Esophagus squamous epithelium (tissue), 5 donors: ENCODE measurements at places on chromosomes 6 and 20.

GRCh38 chr20:8304124-8304816, 172.2 kb downstream of the PLCB1 start:
- no peak overlapping the region for H3K4me3 ChIP-seq
- DNase-seq: no peak
- H3K27me3 ChIP-seq: no peaks in the 10 kb centered on the region
- H3K4me1 ChIP-seq: no peaks in the 10 kb centered on the region

GRCh38 chr6:81067057-81067456, 685.4 kb downstream of the TENT5A start:
- H3K4me1 ChIP-seq: no peaks in the 10 kb centered on the region
- H3K27me3 ChIP-seq: no peaks in the 10 kb centered on the region
- no peak for DNase-seq
- H3K36me3 ChIP-seq: no peaks in the 10 kb centered on the region
- H3K27ac ChIP-seq: no peak overlapping the region
- no peak overlapping the region for H3K4me3 ChIP-seq

DNA sequence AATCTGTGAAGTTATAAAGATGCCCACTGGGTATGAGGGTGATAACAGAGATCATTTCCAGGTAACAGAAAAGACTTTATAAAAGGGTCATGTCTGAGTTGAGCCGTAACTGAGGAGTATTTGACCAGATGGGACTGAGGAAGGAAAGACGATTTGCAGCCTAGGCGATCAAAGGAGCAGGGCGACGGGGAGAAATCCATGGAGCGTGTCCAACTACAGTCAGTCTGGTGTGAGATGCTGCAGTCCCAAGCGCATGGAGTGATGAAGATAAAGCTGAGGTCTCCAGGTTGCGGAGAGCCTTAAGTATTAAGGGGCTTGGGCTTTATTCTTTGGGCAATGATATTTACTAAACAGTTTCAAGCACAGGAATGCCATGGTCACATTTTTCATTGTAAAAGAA, 166.7 kb downstream of the PRKN start:
- H3K27me3 ChIP-seq: no peaks in the 10 kb centered on the region
- no peak overlapping the region for H3K27ac ChIP-seq
- H3K4me3 ChIP-seq: no peak overlapping the region
- no peaks in the 10 kb centered on the region for H3K4me1 ChIP-seq

DNA sequence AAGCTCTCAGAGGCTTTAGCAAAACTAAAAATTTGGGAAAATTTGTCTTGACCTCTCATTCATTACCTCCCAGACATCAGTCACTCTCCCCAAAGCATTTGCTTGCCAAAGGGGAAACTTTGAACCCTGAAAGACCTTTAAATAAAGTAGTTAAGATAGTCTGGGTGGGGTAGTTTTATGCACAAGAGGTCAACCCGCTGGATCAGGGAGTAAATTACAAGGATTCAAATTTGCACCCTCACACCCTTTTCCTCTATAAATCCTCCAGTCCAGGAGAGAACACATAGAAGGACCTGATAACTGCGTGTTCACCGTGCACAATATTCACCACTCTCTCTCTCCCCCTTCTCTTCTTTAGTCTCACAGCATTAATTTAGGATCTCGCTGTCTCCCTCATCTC, 36.1 kb upstream of the TNFRSF21 start:
- no peak overlapping the region for H3K4me3 ChIP-seq
- no peaks in the 10 kb centered on the region for H3K36me3 ChIP-seq
- H3K27ac ChIP-seq: no peak overlapping the region
- H3K27me3 ChIP-seq: no peaks in the 10 kb centered on the region
- DNase-seq: no peak

DNA sequence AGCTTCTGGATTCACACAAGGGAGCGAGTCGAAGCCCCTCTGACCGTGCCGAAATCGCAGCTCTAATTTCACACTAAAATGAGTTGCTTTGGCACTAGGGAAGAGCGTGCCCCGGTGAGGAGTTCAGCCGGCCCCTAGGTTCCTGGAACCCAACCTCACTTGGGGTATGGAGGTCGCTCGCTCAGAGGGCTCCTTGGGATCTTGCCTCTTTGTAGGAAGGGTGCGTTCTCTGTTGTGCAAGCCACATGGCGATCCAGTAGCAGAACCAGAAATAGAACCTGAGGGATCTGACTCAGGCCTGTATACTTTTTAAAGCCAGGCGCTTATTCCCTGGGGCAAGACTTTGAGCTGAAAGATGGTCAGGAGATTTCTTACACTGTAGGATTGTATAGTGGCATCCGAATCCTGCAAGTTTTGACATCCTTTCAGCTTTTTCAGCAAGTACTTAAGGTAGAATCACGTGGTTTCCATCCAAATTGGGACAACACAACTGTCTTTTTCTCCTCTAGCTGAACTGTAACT, 861 bp upstream of the RALGAPA2 start:
- DNase-seq: no peak
- H3K27me3 ChIP-seq: no peaks in the 10 kb centered on the region
- H3K27ac ChIP-seq: peak overlapping the region; percentile 91
- peak overlapping the region; percentile 79 for H3K4me3 ChIP-seq

GRCh38 chr6:18147160-18147559, 7.7 kb downstream of the TPMT start:
- DNase-seq: no peak
- no peak overlapping the region for H3K27ac ChIP-seq
- no peak overlapping the region for H3K4me3 ChIP-seq
- H3K4me1 ChIP-seq: no peaks in the 10 kb centered on the region
- no peaks in the 10 kb centered on the region for H3K27me3 ChIP-seq

DNA sequence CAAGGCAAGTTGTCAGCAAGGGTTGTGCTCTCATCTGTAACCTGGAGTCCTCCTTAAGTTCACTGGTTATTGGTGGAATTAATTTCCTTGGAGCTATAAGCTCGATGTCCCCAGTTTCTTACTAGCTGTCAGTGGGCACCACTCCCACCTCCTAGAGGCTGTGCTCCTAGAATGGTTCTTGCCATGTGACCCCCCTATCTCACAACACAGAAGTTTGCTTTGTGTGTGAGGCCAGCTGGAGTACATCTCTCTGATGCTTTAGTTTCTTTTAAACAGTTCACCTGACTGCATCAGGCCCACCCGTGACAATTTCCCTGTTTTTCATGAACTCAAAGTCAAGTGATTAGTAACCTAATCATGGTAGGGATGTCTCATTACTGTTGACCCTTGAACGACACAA, 179.1 kb upstream of the SCGN start:
- H3K4me1 ChIP-seq: no peaks in the 10 kb centered on the region
- no peaks in the 10 kb centered on the region for H3K27me3 ChIP-seq

DNA sequence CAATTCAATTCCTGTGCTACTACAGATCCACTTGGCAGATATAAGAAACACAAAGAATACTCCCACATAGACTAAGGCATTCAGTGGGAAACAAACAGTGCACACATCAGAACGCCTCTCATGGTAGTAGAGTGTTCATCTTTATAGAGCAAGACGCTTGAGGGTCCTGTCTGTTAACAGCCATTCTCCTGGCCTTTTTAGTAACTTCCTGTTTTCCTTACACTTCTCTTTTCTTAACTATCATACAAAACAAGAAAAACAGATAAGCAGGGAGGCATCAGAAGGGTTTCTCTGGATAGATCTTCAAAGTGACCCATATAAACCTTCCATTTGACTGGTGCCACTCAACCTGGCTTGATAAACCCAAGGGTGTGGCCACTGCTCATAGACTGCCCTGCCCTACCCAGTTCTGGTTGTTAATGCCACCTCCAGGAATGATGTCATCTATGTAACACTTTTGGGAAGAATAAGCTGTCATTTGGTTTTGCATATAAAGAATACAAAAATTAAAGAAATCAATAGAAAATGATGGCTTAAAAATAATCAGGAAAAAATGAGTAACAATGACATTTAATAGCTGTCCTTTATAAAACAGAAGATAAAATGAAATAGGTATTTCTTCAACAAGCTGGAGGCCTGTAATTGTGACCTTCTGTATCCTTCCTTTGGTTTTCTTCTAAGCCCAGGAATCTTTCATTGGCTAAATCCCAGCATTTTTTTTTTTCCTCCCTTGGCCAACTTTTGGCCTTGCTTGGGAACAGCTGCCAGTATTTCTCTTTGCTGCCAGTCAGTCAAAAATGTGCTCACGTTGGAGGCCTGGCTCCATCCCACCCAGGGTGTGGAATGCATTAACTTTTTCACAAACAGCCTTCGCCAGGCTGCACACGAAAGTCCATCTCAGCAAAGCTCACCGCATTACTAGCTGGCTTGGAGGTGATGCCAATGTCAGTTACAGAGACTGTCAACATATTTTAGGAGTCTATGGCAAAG, 103.5 kb downstream of the GJA10 start:
- no peak overlapping the region for H3K4me3 ChIP-seq
- peaks cover 3% of the 10 kb centered on the region for H3K4me1 ChIP-seq
- H3K36me3 ChIP-seq: no peaks in the 10 kb centered on the region
- no peak for DNase-seq
- H3K27ac ChIP-seq: no peak overlapping the region

GRCh38 chr6:98635191-98635590, 199.2 kb upstream of the POU3F2 start:
- no peaks in the 10 kb centered on the region for H3K4me1 ChIP-seq
- no peak for DNase-seq
- no peak overlapping the region for H3K27ac ChIP-seq
- no peaks in the 10 kb centered on the region for H3K27me3 ChIP-seq
- no peaks in the 10 kb centered on the region for H3K36me3 ChIP-seq

- H3K27me3 ChIP-seq: no peaks in the 10 kb centered on the region
- H3K36me3 ChIP-seq: no peaks in the 10 kb centered on the region
- DNase-seq: no peak
- no peak overlapping the region for H3K27ac ChIP-seq
- H3K4me1 ChIP-seq: no peaks in the 10 kb centered on the region
Measured at GRCh38 chr6:167396659-167397490, 72.0 kb downstream of the TTLL2 start.

GRCh38 chr20:54550776-54551396, 75.5 kb downstream of the DOK5 start:
- no peaks in the 10 kb centered on the region for H3K4me1 ChIP-seq
- no peaks in the 10 kb centered on the region for H3K36me3 ChIP-seq
- no peak overlapping the region for H3K27ac ChIP-seq
- H3K4me3 ChIP-seq: no peak overlapping the region
- no peaks in the 10 kb centered on the region for H3K27me3 ChIP-seq

DNA sequence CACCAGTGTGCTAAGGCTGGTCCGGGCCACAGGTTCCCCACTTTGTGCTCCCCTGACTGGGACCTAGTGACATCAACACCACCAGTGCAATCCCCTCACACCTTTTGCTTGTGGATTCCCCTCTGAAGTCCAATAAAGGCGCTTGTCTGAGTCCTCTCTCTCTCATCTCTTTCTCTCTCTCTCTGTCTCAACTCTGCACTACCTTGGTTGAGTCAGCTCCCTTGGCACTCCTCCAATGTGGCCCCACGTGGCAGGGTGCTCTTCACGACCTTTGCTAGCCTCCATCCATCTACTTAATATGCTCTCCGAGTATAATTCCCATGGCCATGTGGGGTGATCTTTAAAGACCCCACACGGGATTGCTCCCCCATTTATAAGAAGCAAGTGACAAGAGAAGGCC, 385.0 kb downstream of the CD83 start:
- H3K27ac ChIP-seq: no peak overlapping the region
- no peaks in the 10 kb centered on the region for H3K27me3 ChIP-seq
- H3K36me3 ChIP-seq: no peaks in the 10 kb centered on the region
- H3K4me1 ChIP-seq: no peaks in the 10 kb centered on the region

GRCh38 chr6:56856036-56856580, 98.8 kb upstream of the BEND6 start:
- H3K4me3 ChIP-seq: no peak overlapping the region
- DNase-seq: no peak
- H3K27ac ChIP-seq: no peak overlapping the region
- H3K27me3 ChIP-seq: no peaks in the 10 kb centered on the region
- no peaks in the 10 kb centered on the region for H3K4me1 ChIP-seq
- no peaks in the 10 kb centered on the region for H3K36me3 ChIP-seq

GRCh38 chr6:127200114-127200513, 66.5 kb upstream of the RNF146 start:
- H3K27ac ChIP-seq: no peak overlapping the region
- H3K27me3 ChIP-seq: no peaks in the 10 kb centered on the region
- H3K36me3 ChIP-seq: no peaks in the 10 kb centered on the region
- no peak overlapping the region for H3K4me3 ChIP-seq

DNA sequence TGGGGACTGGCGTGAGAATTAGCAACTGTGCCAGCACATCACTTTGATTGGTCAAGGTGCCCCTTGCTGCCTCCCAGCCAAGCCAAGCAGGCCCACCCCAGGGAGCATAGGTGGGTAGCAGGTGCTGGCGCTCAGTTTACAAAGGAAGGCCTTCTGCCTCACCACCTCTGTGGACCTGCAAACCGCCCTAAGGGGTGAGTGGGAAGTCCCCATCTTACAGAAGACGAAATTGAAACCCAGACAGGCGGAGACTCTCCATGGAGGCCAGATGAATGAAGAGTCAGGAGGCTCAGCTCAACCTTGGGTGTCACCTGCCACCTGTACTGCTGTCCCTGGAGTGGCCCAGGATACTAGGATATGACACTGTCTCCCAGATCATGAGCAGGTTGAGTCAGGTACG, 21.5 kb upstream of the MAS1L start:
- H3K27me3 ChIP-seq: no peaks in the 10 kb centered on the region
- H3K4me1 ChIP-seq: no peaks in the 10 kb centered on the region
- no peaks in the 10 kb centered on the region for H3K36me3 ChIP-seq
- DNase-seq: no peak
- no peak overlapping the region for H3K4me3 ChIP-seq

- H3K27me3 ChIP-seq: no peaks in the 10 kb centered on the region
- H3K36me3 ChIP-seq: no peaks in the 10 kb centered on the region
- DNase-seq: no peak
- H3K4me3 ChIP-seq: no peak overlapping the region
- H3K27ac ChIP-seq: peak overlapping the region; percentile 54
Measured at GRCh38 chr6:79878142-79878748, 69.1 kb downstream of the ELOVL4 start.

DNA sequence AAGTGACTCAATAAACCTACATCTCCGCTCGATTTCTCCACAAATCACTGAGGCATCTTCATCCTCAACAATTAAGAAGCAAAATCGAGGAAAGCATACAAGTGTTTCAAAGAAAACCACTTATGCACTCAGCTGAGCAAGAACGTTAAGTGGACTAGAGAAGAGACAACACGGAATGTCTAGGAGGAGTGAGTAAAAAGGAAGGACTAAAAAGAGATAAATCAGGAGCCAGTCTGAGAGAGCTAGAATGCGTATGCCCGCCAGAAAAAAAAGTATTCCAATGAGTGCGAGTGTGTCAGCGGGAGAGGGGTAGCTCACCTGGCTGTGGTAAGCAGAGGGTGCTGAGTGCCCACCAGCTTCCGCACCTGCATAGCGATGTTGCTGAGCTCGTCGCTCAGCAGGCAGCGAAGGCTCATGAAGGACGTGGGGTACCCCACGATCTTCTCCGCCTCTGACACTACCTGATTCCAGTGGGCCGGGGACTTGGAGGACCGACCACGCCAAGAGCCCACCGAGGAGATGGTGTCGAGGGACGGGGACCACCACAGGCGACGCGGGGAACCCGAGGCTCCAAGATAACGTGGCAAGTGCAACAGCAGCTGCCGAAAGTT, 587 bp downstream of the PDSS2 start:
- peak overlapping the region; percentile 91 for H3K4me3 ChIP-seq
- H3K4me1 ChIP-seq: peaks cover 9% of the 10 kb centered on the region
- no peaks in the 10 kb centered on the region for H3K27me3 ChIP-seq
- no peaks in the 10 kb centered on the region for H3K36me3 ChIP-seq
- peak overlapping the region; percentile 94 for H3K27ac ChIP-seq
- no peak for DNase-seq

GRCh38 chr6:74606582-74607071, 599.2 kb downstream of the COL12A1 start:
- no peak for DNase-seq
- no peak overlapping the region for H3K4me3 ChIP-seq
- no peaks in the 10 kb centered on the region for H3K27me3 ChIP-seq
- H3K36me3 ChIP-seq: no peaks in the 10 kb centered on the region

GRCh38 chr6:108127826-108128225, 38.0 kb upstream of the NR2E1 start:
- no peak for DNase-seq
- no peaks in the 10 kb centered on the region for H3K4me1 ChIP-seq
- no peak overlapping the region for H3K27ac ChIP-seq
- H3K4me3 ChIP-seq: no peak overlapping the region
